ENCODE measurements at places on chromosomes 4 and X.

DNA sequence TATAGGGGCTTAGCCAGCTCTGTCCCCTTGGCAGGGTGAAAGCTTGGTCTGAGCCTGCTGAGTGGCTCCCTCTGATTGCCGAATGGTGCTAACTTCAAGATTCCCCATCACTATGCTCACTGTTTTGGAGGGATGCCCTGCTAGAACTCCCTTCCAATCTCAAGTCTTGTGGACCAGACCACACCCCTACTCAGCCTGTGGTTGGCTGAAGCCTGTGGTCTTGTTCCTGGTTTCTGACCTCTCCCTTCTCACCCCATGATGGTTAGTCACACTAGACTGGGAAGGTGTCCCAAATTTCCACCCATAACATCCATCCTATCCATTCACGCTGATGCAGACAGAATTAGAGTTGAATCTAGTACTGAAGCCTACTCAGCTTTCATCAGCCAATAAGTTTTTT, 184.7 kb upstream of the NDP start:
- no peaks in the 10 kb centered on the region for H3K36me3 ChIP-seq
- H3K27ac ChIP-seq = no peak overlapping the region
- H3K4me3 ChIP-seq = no peak overlapping the region
- no peaks in the 10 kb centered on the region for H3K4me1 ChIP-seq

GRCh38 chrX:94758130-94758529, 1084.1 kb downstream of the FAM133A start:
- H3K36me3 ChIP-seq = no peaks in the 10 kb centered on the region
- DNase-seq = no peak
- H3K27ac ChIP-seq = no peak overlapping the region
- no peaks in the 10 kb centered on the region for H3K27me3 ChIP-seq
- no peak overlapping the region for H3K4me3 ChIP-seq
- H3K4me1 ChIP-seq = no peaks in the 10 kb centered on the region

DNA sequence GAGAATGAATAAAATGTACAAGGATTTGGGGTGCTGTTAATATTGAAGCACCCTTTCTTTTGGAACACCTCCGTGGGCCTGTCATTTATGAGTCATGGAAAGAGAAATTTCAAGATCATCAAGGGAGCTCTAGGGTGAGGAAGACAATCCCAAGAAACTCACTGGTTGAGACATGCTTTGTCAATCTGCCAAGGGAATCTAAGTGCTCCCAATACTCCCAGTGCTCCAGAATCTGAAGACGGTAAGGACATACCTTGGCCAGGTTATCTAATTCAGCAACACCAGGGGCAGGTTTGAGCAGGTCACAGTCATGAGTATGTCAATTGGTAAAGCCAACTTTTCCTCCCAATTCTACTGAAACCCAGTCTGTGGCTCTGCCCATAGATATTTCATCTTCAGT, 556.4 kb upstream of the CPEB2 start:
- H3K27me3 ChIP-seq = peaks cover 3% of the 10 kb centered on the region
- no peaks in the 10 kb centered on the region for H3K36me3 ChIP-seq
- no peak overlapping the region for H3K4me3 ChIP-seq
- no peaks in the 10 kb centered on the region for H3K4me1 ChIP-seq
- DNase-seq = no peak
- H3K27ac ChIP-seq = no peak overlapping the region

- H3K27me3 ChIP-seq = peaks cover 2% of the 10 kb centered on the region
- peaks cover 4% of the 10 kb centered on the region for H3K36me3 ChIP-seq
- H3K4me3 ChIP-seq = no peak overlapping the region
These were observed 122.8 kb upstream of the NOCT start for GRCh38 chr4:138892483-138893407.

DNA sequence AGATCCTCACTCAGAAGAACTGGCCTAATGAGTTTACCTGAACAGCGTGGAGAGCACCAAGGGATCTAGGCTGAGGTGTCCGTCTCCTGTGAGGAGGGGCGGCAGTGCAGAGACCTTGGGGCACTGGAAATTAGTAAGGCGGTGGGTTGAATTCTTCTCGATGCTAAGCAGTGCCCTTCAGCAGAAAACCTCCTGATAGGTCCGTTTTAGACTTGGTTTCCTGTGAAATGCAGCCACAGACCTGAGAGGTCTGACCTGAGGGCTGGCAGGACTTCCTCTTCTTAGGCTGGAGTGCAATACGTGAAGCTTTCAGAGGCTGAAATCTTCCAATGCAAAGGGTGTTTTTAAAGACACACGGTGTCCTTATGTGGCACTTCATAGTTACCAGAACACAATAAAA, at the start of gene CLNK:
CLNK (minus strand) TSS at position 138 of the 400 bp plus-strand sequence. CDS start 16,899 bp downstream, outside the sequence.
- H3K4me1 ChIP-seq = peaks cover 5% of the 10 kb centered on the region
- no peak within 1 kb of the TSS for H3K27ac ChIP-seq

DNA sequence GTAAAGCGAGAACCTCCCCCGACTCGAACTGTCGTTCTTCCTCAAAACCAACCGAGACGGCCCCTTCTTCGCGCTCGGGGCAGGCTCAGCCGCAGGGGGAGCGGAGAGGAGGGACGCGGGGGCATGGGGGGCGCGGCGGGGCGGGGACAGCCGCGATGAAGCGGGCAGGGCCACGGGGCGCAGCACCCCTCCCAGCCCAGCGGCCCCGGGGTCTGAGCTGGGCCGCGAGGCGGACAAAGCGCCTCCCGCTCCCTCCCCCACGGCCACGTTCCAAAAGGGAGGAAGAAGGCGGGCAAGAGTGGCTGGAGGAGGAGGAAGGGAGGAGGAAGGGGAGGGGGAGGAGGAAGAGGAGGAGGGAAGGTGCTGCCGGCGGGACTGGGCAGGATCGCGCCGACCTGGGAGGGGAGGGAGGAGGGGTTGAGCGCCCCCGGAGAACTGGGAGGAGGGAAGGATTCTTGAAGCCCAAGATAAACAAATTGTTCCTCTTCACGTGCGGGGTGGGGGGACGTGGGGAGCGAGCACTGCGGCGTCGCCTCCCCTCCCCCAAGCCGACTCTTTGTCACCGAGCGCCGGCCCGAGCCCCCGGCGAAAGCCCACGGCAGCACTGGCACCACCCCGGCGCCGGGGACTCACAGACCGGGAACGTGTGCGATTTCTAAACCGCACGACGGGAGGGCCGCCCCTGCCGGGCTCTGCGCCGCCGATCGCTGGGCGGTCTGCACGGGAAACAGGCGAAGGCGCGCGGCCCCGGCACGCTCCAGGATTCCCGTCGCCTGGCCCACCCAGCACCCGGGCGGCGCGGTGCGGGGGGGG, 2.9 kb downstream of the MAML3 start:
- peak; percentile 80 for DNase-seq
- peak overlapping the region; percentile 100 for H3K4me3 ChIP-seq
- peaks cover 3% of the 10 kb centered on the region for H3K27me3 ChIP-seq
- peaks cover 50% of the 10 kb centered on the region for H3K4me1 ChIP-seq
- peak overlapping the region; percentile 99 for H3K27ac ChIP-seq

DNA sequence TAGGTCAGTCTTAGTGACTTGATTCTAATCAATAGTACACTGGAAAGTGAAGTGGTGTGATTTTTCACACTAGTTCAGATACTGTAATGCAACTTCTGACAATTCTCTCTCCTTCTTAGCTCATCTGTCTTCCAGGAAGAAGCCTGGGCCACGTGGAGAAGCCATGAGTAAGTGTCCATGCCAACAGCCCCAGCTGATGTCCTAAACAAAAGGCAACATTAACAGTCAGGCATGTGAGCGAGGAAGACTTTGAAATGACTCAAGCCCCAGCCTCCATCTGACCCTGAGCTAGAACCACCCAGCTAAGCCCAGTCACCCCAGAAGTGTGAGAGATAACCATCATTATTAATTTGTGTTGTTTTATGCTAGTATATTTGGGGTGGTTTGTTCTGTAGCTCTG, 115.7 kb upstream of the MAGEB16 start:
- no peak overlapping the region for H3K4me3 ChIP-seq
- no peaks in the 10 kb centered on the region for H3K36me3 ChIP-seq
- no peaks in the 10 kb centered on the region for H3K27me3 ChIP-seq
